NCI-H1436 (cell line): ENCODE measurements at places on chromosomes 4 and X.

- no peak for DNase-seq
These were observed 117.7 kb downstream of the FSTL5 start for GRCh38 chr4:162046135-162046534.

GRCh38 chrX:147832707-147833348 lies 78.9 kb upstream of the FMR1 start:
- DNase-seq: no peak

- no peak for DNase-seq
These were observed 15.9 kb upstream of the RAB9A start for GRCh38 chrX:13673016-13673415.

DNA sequence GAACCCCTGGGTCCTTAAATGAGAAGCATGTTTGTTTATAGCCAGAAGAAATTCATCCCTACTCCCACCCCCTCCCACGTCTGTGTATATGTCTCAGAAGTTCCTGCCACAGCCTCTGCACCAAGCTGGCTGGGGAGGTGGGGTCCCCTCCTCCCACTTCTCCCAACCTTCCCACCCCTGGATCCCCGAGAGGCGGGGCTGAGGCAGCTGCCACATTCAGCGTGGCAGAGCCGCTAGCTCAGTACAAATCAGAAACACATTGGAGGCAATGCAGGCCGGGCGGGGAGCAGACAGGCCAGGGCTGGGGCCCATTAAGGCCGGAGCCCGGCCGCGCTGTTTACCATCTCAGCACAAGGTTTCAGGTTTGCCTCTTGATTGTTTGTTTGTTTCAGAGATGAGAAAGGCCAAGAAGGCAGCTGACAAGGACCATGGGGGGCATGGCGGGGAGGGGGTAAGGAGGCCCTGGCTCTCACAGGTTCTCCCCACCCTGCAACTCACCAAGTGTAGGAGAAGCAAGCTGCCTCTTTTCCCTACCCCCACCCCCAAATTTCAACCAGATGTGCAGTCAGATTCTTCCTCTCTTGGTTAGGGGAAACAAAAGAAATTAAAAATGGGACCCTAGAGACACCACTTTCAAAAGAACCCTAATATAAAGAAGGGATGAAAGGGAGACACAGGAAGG lies 22.3 kb downstream of the PJA1 start:
- DNase-seq: no peak

GRCh38 chr4:18664171-18664570 lies 642.6 kb upstream of the LCORL start:
- no peak for DNase-seq

GRCh38 chr4:139022835-139023234 lies 7.3 kb downstream of the NOCT start:
- no peak for DNase-seq

DNA sequence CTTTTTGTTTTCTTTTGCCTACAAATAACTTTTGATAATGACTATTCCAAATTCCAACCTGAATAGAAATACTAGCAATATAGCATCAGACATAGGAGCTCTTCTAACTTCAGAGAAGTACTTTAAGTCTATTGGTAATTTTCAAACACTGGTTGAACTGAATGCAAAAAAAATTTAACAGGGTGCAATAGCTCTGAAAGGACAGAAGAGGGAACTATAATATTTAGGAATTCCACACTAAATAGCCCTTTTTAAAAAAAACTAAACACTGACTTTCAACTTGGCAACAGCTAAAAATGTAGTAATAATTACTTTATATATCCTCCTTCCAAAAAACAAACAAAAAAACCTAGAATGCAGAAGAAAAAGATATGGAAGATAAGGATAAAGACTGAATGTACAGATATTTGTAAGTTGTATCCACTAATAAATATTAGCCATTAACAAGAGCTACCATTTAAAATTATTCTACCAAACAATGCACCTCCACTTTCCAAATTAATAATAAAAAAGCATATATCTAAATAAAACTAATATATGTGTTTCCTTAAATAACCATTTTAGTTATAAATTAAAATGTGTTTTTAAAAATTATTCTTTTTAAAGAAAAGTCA lies 81.4 kb downstream of the FBXW7 start:
- no peak for DNase-seq

DNA sequence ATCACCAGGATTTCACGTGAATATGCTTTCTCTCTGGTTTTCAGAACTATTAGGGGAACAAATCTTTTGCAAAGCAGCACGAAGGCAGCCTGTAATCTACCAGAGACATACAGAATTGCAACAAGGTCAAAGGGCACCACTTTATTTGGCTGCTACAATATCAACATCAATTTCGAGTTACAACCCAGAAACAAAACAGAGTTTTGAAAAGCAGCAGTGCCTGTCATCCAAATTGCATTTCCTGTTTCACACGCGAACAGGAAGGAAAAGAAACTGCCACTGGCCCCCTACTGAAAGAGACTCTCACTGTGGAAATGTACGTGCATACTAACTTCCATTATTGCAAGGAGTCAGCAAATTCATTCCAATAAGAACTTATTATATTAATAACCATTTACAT lies 17.1 kb upstream of the C1QTNF7 start:
- no peak for DNase-seq

GRCh38 chr4:6095023-6095752 lies 77.0 kb upstream of the C4orf50 start:
- no peak for DNase-seq

DNA sequence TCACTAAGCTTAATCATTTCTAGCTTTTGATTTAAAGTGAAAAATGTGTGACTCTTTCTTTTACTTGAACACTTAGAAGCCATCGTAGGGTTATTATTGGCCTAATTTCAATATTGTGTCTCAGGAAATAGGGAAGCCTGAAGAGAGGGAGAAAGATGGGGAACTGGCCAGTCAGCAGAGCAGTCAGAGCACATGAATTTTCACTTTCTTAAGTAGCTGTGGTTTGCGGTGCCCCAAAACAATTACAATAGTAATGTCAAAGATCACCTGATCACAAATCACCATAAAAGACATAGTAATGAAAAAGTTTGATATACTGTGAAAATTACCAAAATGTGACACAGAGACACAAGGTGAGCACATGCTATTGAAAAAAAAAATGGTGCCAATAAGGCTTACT lies 45.5 kb downstream of the CENPC start:
- DNase-seq: no peak

- DNase-seq: no peak
These were observed 34.0 kb upstream of the VEGFD start for GRCh38 chrX:15418041-15418706.

DNA sequence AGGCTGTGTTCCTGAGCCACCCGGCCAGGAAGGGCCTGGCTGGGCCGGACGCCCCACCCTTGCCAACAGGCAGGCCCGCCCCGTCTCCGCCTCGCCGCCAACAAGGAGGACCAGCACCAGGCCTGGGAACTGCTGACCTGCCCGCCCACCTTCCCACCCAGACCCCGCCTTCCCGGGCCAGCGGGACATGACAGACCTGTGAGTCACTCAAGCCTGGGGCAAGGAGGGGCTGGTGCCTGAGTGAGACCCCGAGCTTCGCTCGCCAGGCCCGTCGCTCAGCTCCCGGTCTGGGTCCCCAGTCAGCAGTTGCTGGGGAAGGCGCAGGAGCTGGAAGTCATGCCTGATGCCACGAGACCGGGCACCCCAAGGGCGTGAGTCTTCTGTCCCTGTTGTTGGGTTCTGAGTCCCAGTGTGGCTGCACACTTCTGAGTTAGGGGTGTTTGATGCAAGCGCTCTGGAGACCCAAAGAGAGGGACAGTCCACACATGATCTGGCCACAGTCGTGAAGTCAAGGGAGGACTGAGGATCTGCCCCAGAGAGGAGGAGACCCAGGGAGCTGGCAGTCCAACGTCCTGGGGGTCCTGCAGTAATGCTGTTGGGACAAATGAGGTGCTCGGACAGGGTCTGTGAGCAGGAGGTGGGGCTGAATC lies at the start of gene DNASE1L1:
Gene DNASE1L1, minus strand, starts transcription at position 33 of the 650 bp plus-strand sequence. CDS start 3,686 bp downstream, outside the sequence.
- no peak for DNase-seq

GRCh38 chrX:57586360-57586759 lies 5.5 kb upstream of the ZXDB start:
- no peak for DNase-seq

DNA sequence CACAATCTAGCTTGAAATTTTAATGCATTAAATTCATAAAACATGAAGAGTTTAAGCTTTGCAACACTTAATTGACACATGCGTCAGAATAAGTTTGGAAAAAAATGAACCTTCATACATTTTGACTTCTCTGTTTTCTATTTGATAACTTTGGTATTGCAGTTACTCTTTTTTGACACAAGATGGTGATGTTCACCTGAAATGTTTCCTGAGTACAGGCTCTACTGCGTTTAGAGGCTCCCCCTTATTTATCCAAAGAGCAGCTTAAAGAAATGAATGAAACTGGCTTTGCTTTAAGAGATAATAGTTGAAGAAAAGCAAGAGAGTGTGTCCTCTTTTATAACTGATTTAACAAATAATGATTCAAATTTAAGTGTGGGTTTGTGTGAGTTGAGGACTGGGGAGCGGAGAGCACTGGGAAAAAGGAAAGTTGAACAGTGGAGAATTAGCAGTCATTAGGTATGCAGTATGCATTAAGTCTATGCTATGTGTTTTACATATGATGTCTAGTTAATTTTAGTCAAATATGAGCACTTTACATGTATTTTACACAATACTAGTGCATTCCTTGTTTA lies 180.6 kb upstream of the NUDT6 start:
- DNase-seq: peak; percentile 5

DNA sequence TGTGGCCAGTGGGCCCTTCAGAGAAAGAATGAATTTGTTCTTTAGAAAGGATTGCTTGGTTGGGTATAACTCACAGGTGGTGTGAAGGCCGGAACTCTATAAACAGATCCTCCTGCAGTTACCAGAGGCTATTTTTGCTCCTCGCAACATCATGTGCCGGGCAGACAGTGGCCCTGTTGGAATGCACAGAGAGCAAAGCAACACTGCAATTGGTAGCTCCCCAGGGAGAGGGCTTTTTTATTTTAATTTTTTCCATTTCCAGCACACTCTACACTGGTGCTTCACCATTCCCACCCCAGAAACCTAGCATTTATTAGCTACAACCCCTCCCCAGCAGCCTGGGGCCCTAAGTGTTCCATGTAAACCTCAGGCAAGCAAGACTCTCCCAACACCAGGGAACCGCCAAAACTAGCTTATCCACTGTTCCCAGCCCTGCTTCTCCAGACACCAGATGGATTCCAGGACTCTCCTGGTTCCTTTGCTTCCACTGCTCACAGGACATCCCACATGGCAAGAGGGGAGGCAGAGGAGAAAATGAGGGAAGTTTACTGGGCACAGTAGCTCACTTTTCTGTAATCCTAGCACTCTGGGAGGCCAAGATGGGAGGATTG lies 75.1 kb upstream of the TMEM164 start:
- DNase-seq: no peak

DNA sequence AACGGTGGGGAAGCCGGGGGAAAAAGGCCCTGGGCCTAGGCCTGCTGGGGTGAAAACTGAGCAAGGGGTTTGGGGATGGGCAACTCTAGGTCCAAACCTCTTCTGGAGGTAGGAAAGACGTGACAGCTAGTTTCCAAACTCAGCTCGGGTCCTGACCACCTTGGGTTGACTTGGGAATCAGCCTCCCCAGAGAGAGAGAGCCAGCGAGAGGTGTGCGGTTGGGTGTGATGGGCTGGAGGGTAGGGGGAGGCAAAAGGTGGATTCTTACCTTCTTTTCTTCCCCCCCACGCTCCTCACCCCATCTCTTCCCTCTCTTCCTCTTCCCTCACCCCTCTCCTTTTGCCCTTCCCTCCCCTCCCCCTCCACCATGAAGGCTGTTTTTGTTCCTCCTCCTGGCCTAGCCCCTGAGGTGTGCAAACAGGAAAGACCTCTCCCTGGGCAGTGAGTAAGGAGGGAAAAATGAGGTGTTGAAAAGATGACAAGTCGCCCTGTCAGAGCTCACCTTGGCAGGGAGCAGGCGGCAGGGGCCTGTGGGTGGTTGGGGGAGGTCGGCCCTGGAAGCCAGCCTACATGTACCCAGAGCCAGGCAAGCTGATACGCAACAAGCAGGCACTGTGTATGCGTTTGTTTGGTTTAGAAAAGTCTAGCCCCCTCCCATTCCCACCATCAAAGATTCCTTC lies 14.8 kb downstream of the PJA1 start:
- DNase-seq: no peak

DNA sequence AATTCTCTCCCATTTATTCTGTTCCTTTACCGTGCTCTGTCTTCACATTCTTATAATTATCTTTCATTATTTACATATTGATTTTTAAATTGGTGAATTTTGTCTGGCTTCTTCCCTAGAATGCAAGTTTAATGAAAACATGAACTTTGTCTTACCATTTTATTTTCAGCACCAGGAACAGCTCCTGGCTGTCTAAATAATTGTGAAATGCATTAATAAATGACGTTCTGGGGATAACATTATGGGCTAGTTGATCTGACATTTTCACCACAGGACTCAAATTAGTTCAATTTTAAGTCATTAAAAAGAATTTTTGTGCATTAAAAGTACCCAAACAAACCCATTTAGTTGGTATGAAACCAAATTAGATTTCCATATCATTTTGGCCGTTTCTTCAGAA lies 97.5 kb downstream of the KCTD8 start:
- DNase-seq: no peak

DNA sequence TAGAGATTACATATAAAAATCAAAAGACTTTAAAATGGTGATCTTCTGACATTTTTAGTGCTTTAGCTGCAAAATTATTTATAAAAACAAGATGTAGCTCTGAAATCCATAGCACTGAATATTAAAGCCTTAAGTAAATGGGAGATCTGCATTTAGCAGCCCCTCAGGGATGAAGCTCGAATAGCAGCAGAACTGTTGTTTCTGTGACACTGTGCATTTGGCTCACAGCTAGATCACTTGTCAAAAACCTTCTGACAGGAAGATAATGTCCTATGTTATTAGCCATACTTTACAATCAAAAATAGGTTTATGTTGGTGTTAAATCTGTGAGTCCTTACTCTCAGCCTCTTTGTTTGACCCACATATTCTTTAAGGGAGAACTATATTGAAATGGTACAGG lies 14.1 kb upstream of the PYURF start:
- DNase-seq: no peak

- DNase-seq: no peak
These were observed 23.3 kb upstream of the GPR50 start for GRCh38 chrX:151153086-151153485.

DNA sequence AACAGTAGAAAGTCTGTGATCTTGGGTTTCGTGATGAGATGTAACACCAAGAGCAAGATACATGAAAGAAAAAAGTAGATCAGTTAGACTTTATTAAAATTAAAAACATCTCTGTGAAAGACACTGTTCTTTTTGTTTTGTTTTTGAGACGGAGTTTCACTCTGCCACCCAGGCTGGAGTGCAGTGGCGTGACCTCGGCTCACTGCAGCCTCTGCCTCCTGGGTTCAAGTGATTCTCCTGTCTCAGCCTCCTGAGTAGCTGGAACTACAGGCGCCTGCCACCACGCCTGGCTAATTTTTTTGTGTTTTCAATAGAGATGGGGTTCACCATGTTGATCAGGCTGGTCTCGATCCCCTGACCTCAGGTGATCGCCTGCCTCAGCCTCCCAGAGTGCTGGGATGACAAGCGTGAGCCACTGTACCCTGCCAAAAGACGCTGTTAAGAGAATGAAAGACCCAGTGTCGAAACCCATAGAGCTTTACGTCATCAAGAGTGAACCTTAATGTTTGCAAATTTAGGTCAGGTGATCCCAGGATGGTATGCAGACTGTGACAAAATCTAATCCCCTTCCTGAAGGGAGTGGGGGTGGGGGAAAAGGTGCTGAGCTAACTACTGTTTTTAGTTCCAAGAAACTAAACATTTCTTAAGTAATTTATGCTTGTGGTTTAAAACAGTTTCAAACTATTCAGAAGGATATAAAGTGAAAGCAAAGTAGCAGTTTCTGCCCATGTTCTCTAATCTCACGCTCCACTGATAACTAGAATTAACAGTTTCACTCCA lies 8.0 kb downstream of the OFD1 start:
- no peak for DNase-seq
